GM04504 (cell line): ENCODE measurements at places on chromosomes 5 and 9.

GRCh38 chr5:146520731-146521130, 4.7 kb upstream of the GPR151 start:
- DNase-seq: no peak

- DNase-seq: peak; percentile 41
Observed at GRCh38 chr9:95127249-95128176, 190.0 kb downstream of the FANCC start.

- DNase-seq: no peak
Observed at GRCh38 chr9:106883626-106884190, 20.7 kb downstream of the ZNF462 start.

GRCh38 chr9:124558777-124559470, 51.7 kb upstream of the NR5A1 start:
- DNase-seq: no peak

GRCh38 chr5:147234239-147234824, 494 bp upstream of the STK32A start:
- no peak for DNase-seq

DNA sequence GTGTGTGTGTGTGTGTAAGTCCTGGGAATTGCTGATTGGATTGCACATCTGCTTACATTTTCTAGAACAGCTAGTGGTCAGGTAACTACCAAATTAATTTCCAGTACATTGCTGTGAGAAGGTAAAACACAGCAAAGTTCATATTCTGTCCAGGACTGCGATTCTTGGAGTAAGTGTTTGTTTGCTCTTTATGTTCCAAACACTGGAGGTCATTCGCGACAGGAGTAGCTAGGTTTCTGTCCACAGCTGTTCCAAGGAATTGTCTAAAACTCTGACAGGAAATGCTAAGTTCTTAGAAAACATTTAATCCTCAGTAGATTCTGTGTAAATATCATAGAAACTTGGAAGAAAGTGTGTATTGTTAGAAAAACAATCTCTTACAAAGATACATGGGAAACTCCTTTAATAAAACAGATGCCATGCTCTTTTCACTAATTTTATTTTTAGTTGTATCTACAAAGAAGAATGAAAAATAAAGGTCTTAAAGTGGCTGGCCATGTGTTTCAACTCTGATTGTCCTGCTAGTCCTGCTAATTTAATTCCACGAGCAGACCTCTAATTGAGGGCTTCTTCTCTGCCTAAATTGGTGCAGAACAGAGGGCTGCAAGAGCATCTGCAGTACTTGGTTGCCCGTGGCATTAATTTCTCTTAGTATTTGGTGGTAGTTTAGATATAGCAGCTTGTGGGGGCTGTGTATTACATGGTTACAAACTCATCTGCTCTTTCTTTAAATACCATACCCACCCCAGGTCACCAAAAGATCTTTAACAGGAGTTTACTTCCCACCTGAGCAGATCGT, 464.5 kb downstream of the RASEF start:
- DNase-seq: no peak

DNA sequence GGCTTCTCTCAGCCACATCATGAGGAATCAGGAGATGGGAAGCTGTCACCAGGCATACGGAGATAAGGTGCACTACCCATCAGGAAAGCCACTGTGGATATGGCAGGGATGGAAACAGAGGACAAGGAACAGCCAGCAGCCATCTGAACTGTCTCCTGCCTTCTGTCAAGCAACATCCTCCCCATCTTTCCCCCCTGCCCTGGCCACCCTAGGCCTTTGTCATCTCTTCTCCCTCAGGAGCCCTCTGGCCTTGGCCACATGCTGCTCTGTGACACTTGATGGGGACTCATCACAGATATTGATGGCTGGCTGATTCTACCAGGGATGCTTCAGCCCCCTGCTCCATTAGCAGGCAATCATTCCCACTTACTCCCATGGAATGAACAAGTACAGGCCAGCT, 21.1 kb upstream of the MEIKIN start:
- DNase-seq: no peak

DNA sequence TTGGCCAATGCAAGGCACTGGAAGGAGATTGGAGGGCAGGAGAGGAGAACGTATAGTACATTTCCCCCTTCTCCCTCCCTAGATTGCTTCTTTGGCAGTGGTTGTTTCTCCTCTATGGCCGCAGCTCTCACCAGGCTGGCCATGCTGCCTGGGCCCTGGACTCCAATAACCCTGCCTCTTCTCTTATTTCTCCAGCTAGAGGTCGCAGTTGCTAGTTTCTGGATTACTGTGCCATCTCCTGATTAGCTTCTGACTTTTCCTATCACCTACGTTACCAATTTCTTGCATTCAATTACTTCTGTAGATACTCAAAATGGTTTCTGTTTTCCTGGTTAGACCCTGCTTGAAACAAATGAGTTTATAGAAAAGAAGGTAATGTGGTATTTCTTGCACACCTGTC, 2.4 kb upstream of the MACIR start:
- no peak for DNase-seq

GRCh38 chr5:135999406-136000139, 29.2 kb upstream of the TGFBI start:
- DNase-seq: peak; percentile 53

- no peak for DNase-seq
Observed at GRCh38 chr5:157994906-157995519, 136.1 kb upstream of the CLINT1 start.

DNA sequence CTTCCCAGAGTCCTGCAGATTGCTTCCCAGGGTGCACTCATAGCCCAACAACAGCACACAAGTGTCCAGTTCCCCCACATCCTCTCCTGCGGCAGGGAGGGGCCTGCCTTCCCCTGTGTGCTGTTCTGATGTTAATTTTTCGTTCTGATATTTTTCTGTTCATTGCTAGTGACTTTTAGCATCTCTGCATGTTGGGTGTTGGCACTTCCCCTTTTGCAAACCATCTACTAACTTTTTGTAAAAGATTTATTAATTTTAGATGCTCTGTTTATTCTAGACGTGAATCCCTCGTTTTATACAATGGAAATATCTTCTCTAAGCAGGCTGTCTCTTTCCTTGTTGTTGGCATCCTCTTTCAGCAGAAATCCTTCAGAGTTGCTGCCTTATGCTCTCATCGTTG, 97.3 kb upstream of the DAP start:
- DNase-seq: no peak

DNA sequence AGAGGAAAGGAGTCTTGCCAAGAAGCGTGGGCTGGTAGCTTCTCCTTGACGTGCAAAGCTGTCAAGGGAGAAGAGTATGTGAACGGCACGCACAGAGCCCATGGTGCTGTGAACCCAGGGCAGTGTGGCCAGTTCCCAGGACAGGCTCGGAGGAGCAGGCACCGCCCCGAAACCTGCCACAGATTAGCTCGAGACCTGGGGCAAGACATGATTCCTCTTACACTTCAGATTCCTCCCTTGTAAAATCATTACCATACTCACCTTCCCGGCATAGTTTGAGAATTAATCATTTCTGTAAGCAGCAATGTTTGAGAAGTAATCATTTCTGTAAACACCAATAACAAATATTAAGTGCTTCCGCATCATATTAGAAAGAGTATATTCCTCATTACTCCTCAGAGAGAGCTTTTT, 19.9 kb downstream of the GOLM1 start:
- DNase-seq: no peak

GRCh38 chr5:140165101-140165922, 9.7 kb upstream of the CYSTM1 start:
- DNase-seq: no peak
